Breast epithelium (tissue), 4 donors: ENCODE measurements at places on chromosomes 4 and X. TPM values are rescaled to one million over a fixed set of nuclear protein-coding genes. Genes with fewer than 3 reads are reported as not detected.

The FRG2 gene
- not detected for total RNA-seq

The CLNK gene
- under 0.01 TPM for total RNA-seq

The PDLIM3 gene
- 175 TPM for total RNA-seq

The FAM9B gene
- not detected for total RNA-seq

The EIF1AX gene
- 34.1 TPM for total RNA-seq
